ENCODE measurements at places on chromosomes 6 and 20. TPM values are rescaled to one million over a fixed set of nuclear protein-coding genes. Genes with fewer than 3 reads are reported as not detected.
A peak's percentile ranks its signal among the peaks of the same experiment; 100 is the strongest.

Gene LIME1
- total RNA-seq, result 7.4 TPM

Gene NHLRC1
- total RNA-seq, result 0.94 TPM

Gene LPA
- not detected for total RNA-seq

Gene PXDC1
- total RNA-seq, result 222 TPM

Gene FAM110A
- 3.6 TPM for total RNA-seq

Gene CCDC167
- total RNA-seq, result 13.9 TPM

Gene GPLD1
- total RNA-seq, result 8.2 TPM

Gene TINAG
- not detected for total RNA-seq

DNA sequence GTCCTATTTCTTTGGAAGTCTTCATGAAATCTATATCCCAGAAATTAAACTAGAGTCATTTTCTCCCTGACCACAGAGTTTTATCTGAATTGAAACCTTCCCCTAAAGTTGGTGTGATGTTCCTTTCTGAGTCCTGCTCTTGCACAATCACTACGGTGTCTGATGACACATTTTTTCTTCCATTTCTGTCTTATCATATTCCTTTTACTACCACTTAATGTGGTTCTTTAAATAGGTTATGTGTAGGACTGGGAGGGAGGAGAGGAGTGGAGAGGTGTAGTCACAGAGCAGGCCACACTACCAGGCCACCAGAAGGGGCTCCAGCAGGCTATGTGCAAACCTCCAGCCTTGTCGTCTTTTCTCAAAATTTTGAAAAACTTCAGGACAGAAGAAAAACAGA is 39.7 kb upstream of the ATXN1 start:
- H3K27ac ChIP-seq, result no peak overlapping the region
- H3K27me3 ChIP-seq, result no peaks in the 10 kb centered on the region
- no peak overlapping the region for H3K4me3 ChIP-seq
- H3K36me3 ChIP-seq, result no peaks in the 10 kb centered on the region
- no peaks in the 10 kb centered on the region for H3K4me1 ChIP-seq
- DNase-seq, result no peak

GRCh38 chr6:53811082-53811481 is 16.3 kb downstream of the LRRC1 start:
- no peaks in the 10 kb centered on the region for H3K27me3 ChIP-seq
- peaks cover 5% of the 10 kb centered on the region for H3K4me1 ChIP-seq
- H3K4me3 ChIP-seq, result no peak overlapping the region
- no peak for DNase-seq
- no peak overlapping the region for H3K27ac ChIP-seq
- H3K36me3 ChIP-seq, result no peaks in the 10 kb centered on the region

- no peaks in the 10 kb centered on the region for H3K36me3 ChIP-seq
- no peak overlapping the region for H3K4me3 ChIP-seq
- no peaks in the 10 kb centered on the region for H3K4me1 ChIP-seq
- no peak overlapping the region for H3K27ac ChIP-seq
These were observed 94.1 kb upstream of the DST start for GRCh38 chr6:56736804-56737203.

DNA sequence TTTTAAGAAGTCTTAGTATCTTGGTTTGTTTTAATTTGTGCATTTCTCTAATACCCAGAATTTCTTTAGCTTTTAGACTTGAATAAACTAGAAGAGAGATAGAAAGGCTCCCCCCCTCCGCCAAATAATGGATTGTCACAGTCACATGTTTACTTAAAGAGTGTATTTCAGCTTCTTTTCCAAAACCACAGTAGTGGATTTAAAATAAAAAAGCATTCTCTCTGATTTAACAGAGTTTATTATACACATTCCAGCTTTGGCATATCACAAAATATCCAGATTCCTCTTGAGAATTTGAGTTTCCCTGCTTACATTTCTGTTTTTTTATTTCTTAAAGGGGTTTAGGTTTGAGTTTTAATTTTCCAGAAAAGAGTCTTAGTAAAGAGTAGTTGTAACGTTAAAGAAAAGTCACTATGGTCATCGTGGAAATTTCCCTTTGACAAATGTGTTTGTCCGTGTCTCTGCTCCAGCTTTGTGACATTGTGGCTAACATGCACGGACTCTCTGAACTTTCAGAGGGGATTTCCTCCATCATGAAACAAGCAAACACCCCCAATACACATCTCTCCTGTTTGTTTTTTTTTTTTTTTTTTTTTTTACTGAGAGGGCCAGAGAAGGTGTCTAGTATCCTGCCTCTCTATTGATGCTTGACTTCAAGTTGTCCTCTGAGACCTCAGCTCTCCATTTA is 113.5 kb upstream of the SUPT3H start:
- no peaks in the 10 kb centered on the region for H3K27me3 ChIP-seq
- H3K27ac ChIP-seq, result no peak overlapping the region
- no peaks in the 10 kb centered on the region for H3K4me1 ChIP-seq
- H3K4me3 ChIP-seq, result no peak overlapping the region
- no peaks in the 10 kb centered on the region for H3K36me3 ChIP-seq
- no peak for DNase-seq

- no peaks in the 10 kb centered on the region for H3K4me1 ChIP-seq
- no peak overlapping the region for H3K4me3 ChIP-seq
- H3K36me3 ChIP-seq, result no peaks in the 10 kb centered on the region
- no peaks in the 10 kb centered on the region for H3K27me3 ChIP-seq
These were observed 116.3 kb downstream of the OR2B2 start for GRCh38 chr6:27795697-27796494.

DNA sequence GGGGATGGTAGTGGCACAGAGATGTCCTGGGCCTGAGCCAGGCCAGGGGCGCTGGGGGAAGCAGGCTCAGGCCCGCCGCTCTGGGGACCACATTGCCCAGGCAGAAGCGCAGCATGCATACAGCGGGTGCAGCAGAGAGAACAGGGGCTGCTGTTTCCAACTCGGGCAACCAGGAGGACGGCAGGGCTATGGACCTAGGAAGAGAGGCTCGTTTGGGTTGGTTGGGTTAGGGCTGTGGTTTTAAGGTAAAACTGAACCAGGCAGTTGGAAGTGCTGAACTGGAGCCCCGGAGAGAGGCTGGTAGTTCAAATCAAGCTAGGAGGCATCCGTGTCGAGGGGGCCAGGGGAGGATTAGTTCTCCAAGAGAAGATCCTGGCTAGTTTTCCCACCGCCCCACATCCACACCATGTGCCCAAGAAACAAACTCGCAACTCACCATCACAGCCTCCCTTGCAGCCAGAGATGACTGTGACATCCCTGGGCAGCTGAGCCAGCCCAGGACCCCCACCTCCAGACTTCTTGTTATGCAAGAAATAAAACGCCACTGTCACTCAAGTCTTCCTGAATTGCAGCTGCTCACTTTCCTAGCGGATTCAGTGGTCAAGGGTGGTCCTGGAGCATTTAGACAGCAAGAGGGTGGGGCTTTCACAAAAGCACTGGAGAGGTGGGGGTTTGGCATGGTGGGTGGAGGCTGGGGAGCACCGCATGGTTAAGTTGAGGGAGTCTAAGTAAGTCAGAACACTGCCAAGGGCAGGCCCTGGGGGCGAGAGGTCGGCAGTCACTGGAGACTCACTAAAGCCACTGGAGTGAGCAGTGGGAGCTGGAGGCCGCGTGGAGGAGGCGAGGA is 161.2 kb downstream of the GRM4 start:
- H3K4me3 ChIP-seq, result no peak overlapping the region
- no peaks in the 10 kb centered on the region for H3K27me3 ChIP-seq
- H3K36me3 ChIP-seq, result no peaks in the 10 kb centered on the region
- no peak for DNase-seq

DNA sequence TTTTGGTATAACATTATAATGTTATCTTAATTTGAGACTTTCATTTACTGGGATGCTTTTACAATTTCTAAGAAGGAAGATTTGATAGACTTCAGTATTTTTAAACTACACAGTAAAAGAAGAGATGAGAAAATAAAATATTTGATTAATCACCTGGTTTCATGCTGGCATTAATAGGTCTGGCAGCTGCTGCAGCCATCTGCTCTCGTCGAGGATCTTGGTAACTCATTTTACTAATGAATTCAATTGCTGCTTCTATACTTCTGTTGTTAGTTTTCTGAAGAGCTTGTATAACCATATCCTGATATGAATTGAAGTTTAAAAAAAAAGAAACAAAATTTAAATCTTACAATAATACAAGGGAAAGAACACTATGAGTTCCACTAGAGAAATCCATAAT is 23.0 kb downstream of the LATS1 start:
- peaks cover 4% of the 10 kb centered on the region for H3K36me3 ChIP-seq
- H3K27me3 ChIP-seq, result no peaks in the 10 kb centered on the region
- H3K27ac ChIP-seq, result no peak overlapping the region
- no peak overlapping the region for H3K4me3 ChIP-seq

GRCh38 chr20:36856691-36857635 is 19.0 kb upstream of the TLDC2 start:
- H3K27ac ChIP-seq, result peak overlapping the region; percentile 68
- DNase-seq, result no peak
- no peaks in the 10 kb centered on the region for H3K4me1 ChIP-seq
- no peaks in the 10 kb centered on the region for H3K27me3 ChIP-seq

GRCh38 chr20:15923030-15923776 is 650.0 kb downstream of the KIF16B start:
- H3K27ac ChIP-seq, result no peak overlapping the region
- no peaks in the 10 kb centered on the region for H3K4me1 ChIP-seq
- H3K27me3 ChIP-seq, result no peaks in the 10 kb centered on the region
- no peaks in the 10 kb centered on the region for H3K36me3 ChIP-seq
- no peak for DNase-seq

GRCh38 chr6:155261111-155261900 is 2.5 kb upstream of the CLDN20 start:
- no peaks in the 10 kb centered on the region for H3K4me1 ChIP-seq
- no peak overlapping the region for H3K4me3 ChIP-seq
- no peak for DNase-seq
- no peak overlapping the region for H3K27ac ChIP-seq

DNA sequence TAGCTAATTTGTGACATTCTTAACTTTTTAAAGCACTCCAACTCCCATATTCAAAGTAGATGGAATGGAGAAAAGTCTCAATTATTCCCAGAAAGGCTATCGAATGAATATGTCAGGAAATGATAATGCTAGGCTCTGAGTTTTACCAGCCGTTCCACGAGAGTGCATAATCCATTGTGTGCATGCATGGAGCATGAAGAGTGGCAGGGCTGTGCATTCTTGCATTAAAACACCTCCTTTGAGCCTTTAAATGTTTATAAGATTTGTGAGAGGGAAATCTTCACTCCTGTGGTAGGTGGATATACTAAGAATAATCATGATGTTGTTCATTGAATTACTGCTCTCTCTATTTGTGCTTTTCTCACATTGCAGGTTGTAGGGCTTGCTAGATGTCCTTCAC is 178.3 kb downstream of the CARMIL1 start:
- no peaks in the 10 kb centered on the region for H3K36me3 ChIP-seq
- DNase-seq, result no peak
- no peaks in the 10 kb centered on the region for H3K4me1 ChIP-seq
- no peaks in the 10 kb centered on the region for H3K27me3 ChIP-seq
- H3K4me3 ChIP-seq, result no peak overlapping the region
- no peak overlapping the region for H3K27ac ChIP-seq

DNA sequence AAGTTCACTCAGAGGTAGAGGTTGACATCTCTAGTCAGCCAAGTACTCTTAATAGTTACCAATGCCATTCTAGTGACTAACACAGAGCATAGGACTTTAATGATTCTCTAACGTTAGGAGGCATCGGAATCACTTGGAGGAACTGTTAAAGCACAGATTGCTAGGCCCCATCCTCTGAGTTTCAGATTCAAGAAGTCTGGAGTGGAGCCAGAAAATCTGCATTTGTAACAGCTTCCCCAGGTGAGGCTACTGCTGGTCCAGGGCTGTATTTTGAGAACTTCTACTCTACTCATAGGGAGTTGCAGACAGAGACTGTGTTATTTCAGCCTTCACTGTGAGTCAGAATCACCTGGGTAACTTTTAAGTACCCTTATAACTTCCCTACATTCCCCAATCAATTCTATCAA is 5.7 kb downstream of the LMBRD1 start:
- no peaks in the 10 kb centered on the region for H3K27me3 ChIP-seq
- no peaks in the 10 kb centered on the region for H3K36me3 ChIP-seq
- H3K27ac ChIP-seq, result no peak overlapping the region
- DNase-seq, result no peak
- peaks cover 7% of the 10 kb centered on the region for H3K4me1 ChIP-seq

GRCh38 chr20:23336476-23336875 is 14.1 kb upstream of the NXT1 start:
- H3K4me1 ChIP-seq, result no peaks in the 10 kb centered on the region
- no peak overlapping the region for H3K4me3 ChIP-seq
- H3K27ac ChIP-seq, result no peak overlapping the region
- H3K36me3 ChIP-seq, result no peaks in the 10 kb centered on the region
- DNase-seq, result no peak
- no peaks in the 10 kb centered on the region for H3K27me3 ChIP-seq

- DNase-seq, result no peak
- H3K4me3 ChIP-seq, result no peak overlapping the region
- no peaks in the 10 kb centered on the region for H3K4me1 ChIP-seq
- no peak overlapping the region for H3K27ac ChIP-seq
These were observed 68.1 kb upstream of the PMEPA1 start for GRCh38 chr20:57777911-57778310.

- no peaks in the 10 kb centered on the region for H3K27me3 ChIP-seq
- DNase-seq, result no peak
- H3K4me3 ChIP-seq, result no peak overlapping the region
- H3K36me3 ChIP-seq, result no peaks in the 10 kb centered on the region
These were observed 47.9 kb downstream of the QRSL1 start for GRCh38 chr6:106677282-106677681.

DNA sequence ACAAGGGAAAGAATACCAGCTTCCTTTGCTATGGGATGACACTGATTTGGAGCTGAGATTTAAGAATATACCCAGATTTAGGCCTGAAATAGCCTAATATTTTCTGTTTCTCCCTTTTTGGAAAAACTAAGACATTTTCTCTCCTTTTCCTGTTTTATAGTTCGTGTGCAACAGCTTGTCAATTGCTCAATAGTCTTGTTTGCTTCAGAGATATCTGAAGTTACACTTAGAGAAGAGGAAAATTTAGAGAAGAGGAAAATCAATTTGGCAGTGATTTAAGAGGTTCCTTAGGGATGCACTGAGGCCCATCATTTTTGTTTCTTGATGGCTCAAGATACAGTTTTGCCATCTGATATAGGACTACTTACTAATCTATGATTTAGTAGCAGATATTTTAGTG is 398.6 kb downstream of the RFPL4B start:
- DNase-seq, result no peak
- H3K4me3 ChIP-seq, result no peak overlapping the region

- no peaks in the 10 kb centered on the region for H3K36me3 ChIP-seq
- no peak overlapping the region for H3K27ac ChIP-seq
- no peak overlapping the region for H3K4me3 ChIP-seq
- no peak for DNase-seq
These were observed 3.3 kb downstream of the SIM1 start for GRCh38 chr6:100461278-100461916.

GRCh38 chr20:18705910-18706309 is 107.7 kb upstream of the SCP2D1 start:
- H3K36me3 ChIP-seq, result no peaks in the 10 kb centered on the region
- H3K4me1 ChIP-seq, result no peaks in the 10 kb centered on the region
- H3K4me3 ChIP-seq, result no peak overlapping the region
- H3K27me3 ChIP-seq, result no peaks in the 10 kb centered on the region
- no peak overlapping the region for H3K27ac ChIP-seq

GRCh38 chr20:36969051-36969450 is 17.5 kb upstream of the SAMHD1 start:
- no peak overlapping the region for H3K4me3 ChIP-seq
- no peaks in the 10 kb centered on the region for H3K27me3 ChIP-seq
- no peak for DNase-seq
- H3K36me3 ChIP-seq, result no peaks in the 10 kb centered on the region
- H3K27ac ChIP-seq, result no peak overlapping the region

GRCh38 chr6:42113936-42114636 is 28.3 kb downstream of the C6orf132 start:
- no peak overlapping the region for H3K4me3 ChIP-seq
- no peaks in the 10 kb centered on the region for H3K27me3 ChIP-seq
- no peak overlapping the region for H3K27ac ChIP-seq
- no peaks in the 10 kb centered on the region for H3K36me3 ChIP-seq
- no peaks in the 10 kb centered on the region for H3K4me1 ChIP-seq
- DNase-seq, result no peak
